Caco-2 (cell line): ENCODE measurements at places on chromosomes 6 and 20.

DNA sequence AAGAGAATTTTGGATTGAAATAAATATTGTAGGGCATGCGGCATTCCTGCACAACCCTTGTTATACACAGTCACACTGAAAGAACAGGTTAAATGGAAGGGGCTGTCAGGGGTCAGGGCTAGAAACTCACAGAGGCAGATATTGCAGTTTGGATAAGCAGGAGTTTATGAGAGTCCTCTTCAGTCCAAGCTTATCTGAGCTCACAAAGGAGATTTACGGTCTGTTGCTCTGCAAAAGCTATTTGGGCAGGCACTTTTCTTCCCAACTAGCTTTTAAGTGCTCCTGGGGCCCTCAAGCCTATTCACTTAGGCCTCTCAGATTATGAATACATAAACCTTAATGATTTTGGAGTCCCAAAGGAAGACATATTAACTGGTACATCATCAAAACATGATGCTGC, 156.2 kb downstream of the SOX4 start:
- no peak for DNase-seq

DNA sequence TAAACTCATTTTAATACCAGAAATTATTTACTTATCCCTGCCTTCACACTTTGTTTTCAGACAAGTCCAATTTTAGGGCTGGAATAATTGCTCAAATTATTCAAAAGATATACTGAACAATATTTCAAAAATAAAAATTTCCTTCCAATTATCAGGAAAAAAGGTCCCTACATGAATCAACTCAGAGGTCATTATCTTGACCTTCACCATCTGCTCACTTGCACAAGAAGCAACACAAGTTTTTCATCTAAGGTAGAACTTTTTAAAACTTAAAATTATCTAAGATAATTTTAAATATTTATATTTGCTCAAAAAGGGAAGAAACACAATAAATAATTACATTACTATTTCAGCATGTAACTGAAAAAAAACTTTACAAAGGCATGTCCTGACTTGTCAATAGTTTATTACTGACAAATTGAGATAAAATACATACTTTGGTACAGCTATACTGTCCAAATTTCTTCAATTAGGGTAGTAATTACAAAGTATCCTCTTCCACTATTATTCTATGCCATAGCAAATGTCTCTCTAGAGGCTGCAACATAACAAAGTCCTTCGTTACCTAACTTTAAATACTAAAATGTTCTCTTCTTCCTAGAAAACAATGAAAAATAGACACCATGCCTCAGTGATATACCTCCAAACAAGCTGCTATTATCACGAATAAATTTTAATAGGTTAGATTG, 2.4 kb downstream of the CEP85L start:
- no peak for DNase-seq

GRCh38 chr6:166556863-166557322, 29.6 kb downstream of the RAMACL start:
- DNase-seq, result no peak

DNA sequence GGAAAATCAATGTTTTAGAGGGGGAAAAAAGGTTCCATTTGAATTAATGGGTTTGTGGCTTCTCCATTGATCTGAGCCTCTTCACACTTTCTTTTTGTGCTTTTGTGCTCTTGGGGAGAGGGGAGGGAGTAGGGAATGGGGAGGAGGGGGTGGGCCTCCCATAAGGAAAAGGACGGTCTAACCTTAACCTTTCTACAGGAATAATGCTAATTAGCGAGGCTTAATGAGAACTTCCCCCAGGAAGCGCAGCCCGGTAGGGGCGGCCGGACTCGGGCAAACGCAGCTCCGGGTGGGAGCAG, 103.0 kb downstream of the NOL4L start:
- no peak for DNase-seq

- no peak for DNase-seq
Measured at GRCh38 chr6:6538261-6538660, 50.3 kb upstream of the LY86 start.

DNA sequence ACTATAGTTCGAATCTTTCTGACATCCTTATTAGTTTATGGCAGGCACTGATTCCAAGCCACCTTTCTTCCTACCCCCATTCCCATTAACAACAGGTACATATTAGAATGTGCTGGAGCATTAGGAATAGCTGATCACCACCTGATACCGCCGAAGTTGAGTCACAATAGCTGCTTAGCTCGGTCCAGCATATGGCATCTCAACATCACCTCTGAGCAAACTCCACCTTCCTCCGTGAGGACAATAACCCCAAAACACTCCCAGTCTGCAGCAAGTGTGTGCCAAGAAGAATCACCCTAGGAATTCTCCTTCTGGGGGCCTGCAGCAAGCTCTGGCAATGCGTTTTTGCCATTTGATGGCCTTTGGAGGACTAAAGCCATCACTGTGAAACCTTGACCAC, 8.7 kb downstream of the PMEPA1 start:
- DNase-seq, result no peak

- DNase-seq, result no peak
Measured at GRCh38 chr6:136333824-136334464, 44.3 kb upstream of the BCLAF1 start.

DNA sequence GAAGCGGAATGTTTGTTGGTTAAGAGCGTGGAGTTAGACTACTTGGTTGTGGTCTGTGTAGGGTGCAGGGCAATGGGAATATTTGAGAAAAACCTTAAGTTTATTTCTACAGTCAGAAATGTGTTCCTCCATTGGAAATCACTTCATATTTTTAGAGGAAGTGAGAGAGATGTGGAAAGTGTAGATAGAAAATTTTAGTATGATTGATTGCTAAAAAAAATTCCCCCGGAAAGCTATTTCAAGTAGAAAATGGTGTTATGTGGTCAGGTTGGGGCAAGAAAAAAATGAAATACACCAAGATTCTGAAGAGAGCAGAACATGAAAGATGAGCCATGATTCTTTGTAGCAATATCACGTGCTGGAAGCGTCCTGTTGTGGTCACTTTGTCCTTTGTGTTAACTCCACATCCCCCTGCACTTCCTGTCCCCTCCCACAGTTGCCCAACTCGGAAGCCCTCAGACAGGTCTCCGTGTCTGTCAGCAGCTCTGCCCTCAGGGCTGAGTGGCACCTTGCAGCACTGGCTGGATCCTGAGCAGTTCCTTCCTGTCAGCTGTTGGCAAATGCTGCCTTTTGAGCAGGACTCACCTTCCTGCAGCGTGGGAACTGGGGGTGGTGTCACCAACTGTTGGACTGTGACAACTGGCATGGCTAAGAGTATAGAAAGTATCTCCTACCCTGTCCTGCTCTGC, 137.5 kb upstream of the SLC24A3 start:
- no peak for DNase-seq

- no peak for DNase-seq
Measured at GRCh38 chr6:516213-516612, 124.7 kb downstream of the IRF4 start.

DNA sequence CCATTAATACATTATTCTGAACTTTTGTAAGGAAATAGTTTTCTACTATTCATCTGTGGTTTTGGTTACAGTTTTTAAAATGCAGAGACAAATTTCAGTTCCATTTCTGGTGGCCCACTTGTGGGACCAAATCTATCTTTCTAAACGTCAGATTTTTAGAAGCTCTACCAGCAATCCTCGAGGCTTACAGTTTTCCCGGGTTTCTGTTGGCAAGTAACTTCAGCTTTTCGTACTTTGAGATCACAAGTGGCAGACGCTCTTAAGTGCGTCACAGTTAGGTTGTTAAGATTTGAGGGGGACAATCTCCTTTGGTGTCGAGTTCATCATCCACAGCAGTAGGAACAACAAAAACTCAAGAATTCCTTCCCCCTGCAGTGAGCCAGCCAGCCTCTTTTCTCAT, 60.0 kb downstream of the JARID2 start:
- no peak for DNase-seq

DNA sequence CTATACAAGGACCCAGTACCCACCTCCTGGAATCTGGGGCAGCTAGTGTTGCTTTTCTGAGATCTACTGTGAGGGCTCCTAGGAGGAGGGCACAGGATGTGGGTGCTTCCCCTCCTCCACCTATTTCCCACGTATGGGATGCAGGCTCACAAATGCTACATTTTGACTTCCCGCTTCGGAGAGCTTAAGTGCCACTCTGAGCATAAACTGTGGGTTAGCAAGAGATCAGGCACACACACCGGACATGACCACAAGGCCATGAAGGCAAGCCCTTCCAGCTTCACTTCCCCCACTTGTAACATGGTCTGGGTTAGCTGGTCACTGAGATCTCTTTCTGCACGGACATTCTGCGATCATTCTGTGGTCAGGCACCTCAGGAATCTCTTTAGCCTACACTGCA, 15.7 kb upstream of the TGM3 start:
- DNase-seq, result no peak

DNA sequence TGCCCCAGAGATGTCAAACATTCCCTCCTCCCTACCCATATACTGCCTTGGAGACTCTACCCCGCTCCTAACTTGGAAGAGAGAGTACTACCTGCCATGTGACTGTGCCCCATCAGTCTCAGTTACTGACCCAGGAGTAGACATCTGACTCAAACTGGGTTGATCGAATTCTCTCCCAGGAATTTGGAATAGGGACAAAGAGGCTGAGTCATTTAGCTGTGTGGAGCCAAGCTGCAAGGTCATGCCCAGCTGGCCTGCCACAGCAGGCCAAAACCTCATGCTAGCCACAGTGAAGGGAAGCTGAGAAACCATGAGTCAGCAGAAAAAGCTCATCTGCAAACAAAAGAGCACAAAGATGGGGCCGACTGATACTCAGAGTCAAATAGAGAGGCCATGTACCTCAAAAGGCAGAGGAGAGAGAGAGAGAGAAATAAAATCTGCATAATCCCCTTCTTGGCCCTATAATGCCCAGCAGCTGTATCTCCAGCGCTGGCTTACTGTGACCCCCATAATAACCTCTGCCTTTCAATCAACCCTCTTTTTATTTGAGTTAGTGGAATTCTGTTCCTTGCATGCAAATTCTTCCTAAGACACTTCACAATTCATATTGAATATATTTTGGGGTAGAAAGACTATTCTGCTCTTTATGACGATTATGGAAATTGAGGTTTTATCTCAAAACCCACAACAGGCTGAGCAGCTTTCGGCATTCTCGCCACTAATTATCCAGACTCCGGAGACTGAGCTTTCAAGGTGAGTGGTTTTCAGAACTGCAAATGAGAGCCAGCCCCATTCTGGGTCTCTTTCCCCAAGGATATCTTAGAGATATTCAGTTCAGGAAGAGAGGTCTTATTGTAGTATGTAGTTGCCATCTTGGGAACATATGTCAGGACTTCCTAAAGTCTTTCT, 21.4 kb upstream of the AKIRIN2 start:
- no peak for DNase-seq

DNA sequence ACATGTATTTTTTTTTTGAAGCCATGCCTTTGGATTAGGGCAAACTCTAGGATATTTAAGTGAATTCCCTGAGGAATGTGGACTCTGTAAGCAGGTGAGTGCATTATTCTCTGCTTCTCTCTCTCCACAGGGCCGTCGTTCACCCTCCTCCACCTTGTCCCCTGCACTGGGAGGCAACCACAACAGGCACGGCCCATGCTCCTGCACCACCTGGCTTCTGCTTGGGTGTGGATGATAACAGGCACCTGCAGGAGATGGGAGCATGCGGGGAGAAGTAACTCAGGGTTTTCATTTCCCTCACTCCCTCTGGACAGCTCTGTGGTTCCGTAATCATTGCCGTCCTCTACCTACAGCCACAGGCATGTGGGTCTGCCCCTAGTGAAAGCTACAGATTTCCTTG, 43.4 kb downstream of the HLA-C start:
- no peak for DNase-seq

- DNase-seq, result no peak
Measured at GRCh38 chr20:61593516-61593915, 341.5 kb downstream of the CDH4 start.

GRCh38 chr6:49550492-49551077, at the start of gene C6orf141:
TSS of gene C6orf141 (plus strand) at chr6:49550668. CDS start at chr6:49550793, 125 bp downstream.
- peak; percentile 57 for DNase-seq

- peak; percentile 84 for DNase-seq
Measured at GRCh38 chr20:53786071-53786444, 192.4 kb upstream of the ZNF217 start.

GRCh38 chr6:147108259-147108910, 95.8 kb upstream of the STXBP5 start:
- DNase-seq, result no peak

DNA sequence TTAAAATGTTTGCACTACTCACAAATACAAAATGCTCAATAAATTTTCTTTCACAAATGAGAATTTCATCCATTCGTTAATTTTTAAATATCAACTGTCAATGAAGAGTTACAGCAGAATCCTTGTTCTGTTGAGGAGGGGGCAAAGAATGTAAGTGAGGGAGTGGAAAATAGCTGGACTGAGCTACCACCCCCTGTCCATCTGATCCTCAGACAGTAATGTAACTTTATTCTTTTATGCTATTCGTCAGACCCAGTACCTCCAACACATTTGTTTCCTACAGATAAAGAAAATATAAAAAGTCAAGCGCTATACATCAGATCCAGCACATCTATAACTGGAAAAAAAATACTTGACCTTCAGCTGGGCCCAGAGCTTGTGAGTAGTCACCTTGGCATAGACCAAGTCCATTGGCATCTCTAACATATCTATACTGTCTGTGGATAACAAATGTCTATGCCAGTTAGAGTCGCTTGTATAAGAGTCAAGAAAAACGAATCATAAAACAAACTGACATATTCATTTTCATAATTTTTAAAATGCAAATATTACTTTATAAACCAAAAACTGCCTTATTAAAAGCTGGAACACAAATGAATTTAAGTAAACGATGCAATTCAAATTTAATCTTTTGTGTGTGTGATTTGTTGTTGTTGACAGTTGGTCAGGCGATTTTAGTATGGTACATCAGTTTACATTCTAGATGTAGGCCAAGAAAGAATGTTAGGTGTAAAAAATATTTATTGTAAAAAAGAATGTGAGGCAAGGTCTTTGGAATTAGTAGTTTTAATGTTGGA, 57.2 kb upstream of the HFE start:
- no peak for DNase-seq

- no peak for DNase-seq
Measured at GRCh38 chr6:20492099-20492498, 42.2 kb upstream of the CDKAL1 start.

- peak; percentile 14 for DNase-seq
Measured at GRCh38 chr20:11686820-11687543, 230.7 kb upstream of the BTBD3 start.

DNA sequence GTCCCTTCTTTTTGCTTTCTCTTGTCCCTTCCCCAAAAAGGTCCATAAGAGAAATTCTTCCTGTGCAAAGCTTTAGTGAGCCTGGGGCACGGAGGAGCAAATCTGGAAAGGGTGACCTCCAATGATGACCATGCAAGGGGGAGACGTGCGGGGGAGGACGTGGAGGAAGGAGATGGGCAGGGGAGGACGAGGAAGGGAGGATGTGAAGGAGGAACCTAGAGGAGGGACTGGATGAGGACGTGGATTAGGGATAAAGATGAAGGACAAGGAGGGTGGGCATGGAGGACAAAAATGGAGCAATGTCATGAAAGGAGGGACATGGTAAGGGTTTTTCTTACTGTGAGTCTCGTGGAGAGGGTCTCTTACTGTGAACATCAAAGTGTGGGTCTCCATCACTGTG, 139.5 kb downstream of the ERMARD start:
- no peak for DNase-seq
